GM18507 (cell line): ENCODE measurements at places on chromosomes 6 and 20.

DNA sequence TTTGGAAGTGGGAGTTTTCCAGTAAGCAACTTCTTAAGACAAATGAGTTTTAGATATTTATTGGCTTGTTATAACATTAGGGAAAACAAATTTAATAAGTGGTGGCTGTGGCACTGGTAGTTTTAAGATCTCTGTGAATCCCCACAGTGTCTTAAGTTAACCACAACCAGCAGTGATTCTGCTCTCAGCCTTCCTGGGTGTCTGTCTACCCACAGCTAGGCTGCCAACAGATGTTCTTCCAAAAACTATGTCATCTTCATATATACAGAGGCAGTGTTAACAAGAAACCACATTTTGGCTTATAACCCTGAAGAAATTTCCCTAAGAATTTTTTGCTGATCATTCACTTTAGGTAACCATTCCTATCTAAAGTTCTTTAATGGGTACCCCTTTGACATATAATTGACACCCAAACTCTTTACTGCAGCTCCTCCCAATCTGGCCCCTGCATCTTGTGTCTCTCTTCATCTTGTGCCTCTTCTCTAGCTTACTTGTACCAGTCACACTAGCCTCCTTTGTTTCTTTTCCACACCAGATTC lies 52.7 kb downstream of the TOP1 start:
- no peak for DNase-seq

- no peak for DNase-seq
Measured at GRCh38 chr6:11615214-11615602, 77.7 kb downstream of the TMEM170B start.

GRCh38 chr6:122143813-122144601 lies 255.4 kb upstream of the HSF2 start:
- no peak for DNase-seq

DNA sequence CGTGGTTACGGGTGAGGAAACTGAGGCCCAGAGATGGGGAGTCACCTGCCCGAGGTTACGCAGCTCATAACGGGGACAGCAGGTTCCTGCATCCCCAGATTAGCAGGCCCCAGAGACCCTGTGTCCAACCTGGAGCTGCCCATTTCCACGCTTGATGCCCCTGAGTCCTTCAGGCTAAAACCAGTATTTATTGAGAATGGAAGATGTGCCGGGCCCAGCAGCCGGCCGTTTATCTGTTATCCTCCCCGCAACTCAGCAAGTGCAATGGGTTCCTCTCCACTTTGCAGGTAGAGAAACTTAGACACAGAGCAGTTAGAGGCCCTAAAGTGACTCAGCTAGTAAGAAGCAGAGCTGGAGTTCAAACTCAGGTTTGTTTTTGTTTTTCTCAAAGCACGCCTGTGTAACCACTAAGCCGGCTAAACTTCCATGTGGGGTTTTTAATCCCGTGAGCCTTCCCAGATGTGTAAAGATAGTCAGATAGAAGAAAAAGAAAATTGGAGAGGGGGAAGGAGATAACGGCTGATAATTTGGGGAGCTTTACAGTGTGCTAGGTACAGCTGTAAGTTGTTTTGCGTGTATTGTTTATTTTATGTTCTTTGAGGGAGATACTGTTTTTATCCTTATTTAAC lies 775 bp downstream of the PFDN4 start:
- DNase-seq = no peak

GRCh38 chr20:43976547-43976946 lies 61.9 kb downstream of the TOX2 start:
- DNase-seq = no peak

- DNase-seq = no peak
Measured at GRCh38 chr20:37469531-37469930, 51.5 kb upstream of the NNAT start.

DNA sequence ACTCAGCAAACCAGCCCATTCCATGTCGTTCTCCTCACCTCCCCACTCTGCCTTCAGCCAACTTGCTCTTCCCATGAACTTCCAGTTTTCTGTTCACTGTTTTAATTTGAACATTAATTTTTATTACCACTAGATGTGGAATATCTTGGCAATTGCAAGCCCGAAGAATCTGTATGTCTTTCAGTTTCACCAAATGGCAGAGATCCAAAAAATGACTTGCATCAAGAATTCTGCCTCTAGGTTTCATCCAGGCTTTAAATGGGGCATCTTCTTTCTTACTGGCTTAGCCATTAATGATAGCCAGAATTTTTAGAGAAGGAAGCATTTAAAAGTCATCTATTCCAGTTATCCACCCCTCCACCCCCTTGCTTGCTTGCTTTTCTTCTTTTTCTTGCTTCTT lies 39.0 kb downstream of the CAP2 start:
- no peak for DNase-seq

DNA sequence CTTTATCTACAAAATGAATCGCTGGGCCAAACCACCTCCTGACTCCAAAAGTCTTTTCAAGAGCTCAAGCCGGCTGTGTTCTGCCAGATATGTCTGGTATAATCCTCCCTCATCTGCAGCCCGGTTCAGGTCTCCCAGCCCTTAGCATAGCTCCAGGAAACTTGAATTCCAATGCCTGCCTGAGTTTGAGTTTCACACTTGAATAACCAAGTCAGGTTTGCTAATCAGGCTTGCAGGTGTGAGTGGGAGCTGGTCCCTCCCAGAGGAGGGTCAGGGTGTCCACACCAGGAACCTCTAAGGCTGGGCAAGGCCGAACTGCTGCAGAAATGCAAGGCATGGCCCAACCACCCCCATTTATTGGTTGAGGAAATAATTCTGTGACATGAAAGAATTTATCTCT lies 96.6 kb downstream of the TMEM242 start:
- no peak for DNase-seq

DNA sequence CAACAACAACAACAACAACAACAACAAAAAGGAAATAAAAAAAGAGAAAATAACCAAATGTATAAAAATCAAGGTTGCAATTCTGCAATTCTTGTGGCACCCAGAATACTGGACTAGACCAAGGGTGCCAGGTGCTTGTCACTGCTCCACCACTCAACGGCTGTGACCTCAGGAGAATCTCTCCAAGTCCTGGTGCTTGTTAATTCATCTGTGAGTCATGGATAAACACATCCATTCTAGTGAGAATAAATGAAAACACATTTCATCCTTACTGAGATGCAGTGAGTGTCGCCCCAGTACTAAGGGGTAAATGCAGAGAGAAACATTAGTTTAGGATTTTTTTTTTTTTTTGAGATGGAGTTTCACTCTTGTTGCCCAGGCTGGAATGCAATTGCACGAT lies 32.0 kb downstream of the HLA-C start:
- no peak for DNase-seq
